ENCODE measurements at places on chromosomes 4 and X. TPM values are rescaled to one million over a fixed set of nuclear protein-coding genes. Genes with fewer than 3 reads are reported as not detected.

DNA sequence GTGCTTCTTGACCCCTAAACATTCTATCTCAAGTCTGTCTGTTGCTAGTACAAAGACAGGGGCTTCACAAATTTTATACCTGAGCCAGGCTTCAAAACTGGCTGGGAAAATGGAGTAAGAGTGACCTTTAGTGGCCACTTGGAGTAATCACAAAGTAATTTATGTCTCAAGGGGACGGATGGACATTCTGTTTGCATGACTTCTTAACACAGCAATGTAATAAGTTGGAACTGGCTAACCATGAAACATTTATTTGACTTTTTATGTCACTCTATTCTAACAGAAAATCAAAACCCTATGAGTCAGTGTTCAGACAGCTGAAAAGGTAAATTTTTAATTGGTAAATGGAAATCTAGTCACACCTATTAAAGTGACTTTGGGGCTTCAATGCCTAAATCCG is 600.6 kb downstream of the ANKRD50 start:
- DNase-seq: peak; percentile 32

DNA sequence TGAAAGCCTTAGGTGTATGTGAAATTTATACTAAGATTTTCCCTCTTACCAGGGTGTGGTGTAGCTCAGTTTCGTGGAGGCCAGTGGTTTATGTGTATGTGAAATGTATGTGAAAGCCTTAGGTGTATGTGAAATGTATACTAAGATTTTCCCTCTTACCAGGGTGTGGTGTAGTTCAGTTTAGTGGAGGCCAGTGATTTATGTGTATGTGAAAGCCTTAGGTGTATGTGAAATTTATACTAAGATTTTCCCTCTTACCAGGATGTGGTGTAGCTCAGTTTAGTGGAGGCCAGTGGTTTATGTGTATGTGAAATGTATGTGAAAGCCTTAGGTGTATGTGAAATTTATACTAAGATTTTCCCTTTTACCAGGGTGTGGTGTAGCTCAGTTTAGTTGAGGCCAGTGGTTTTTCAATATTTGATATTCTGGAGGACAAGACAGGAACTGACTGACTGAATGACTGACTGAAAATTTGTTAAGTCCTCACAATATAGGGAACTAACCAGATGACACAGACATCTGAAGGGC is 143.7 kb downstream of the NEXMIF start:
- DNase-seq: no peak

GRCh38 chr4:41142376-41143310 is 71.7 kb downstream of the APBB2 start:
- DNase-seq: no peak

DNA sequence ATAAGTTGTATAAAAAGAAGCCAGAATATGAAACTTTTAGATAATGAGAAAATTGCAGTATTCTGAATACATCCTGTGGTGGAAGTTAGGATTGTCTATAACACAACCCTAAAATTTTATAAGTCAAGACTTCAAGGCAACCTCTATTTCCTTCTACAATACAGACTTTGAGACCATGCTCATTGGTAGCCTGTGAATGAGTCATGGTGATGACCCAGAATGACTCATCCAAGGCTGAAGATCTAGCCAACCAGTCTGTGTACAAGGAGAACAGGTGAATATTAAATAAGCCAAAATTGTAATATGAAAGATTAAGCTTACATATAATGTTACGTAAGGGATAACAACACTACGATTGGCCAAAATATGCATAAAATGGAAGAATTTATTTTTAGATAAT is 475.9 kb upstream of the GALNT7 start:
- no peak for DNase-seq

The RPS3A gene
- total RNA-seq: 852 TPM

The ZXDA gene
- total RNA-seq: 3.6 TPM

The HTN3 gene
- total RNA-seq: not detected

The SLC2A9 gene
- total RNA-seq: 10.5 TPM
